ENCODE measurements at places on chromosomes 3 and 15.

- DNase-seq, result no peak
These were observed 84.7 kb downstream of the SQOR start for GRCh38 chr15:45719490-45719889.

DNA sequence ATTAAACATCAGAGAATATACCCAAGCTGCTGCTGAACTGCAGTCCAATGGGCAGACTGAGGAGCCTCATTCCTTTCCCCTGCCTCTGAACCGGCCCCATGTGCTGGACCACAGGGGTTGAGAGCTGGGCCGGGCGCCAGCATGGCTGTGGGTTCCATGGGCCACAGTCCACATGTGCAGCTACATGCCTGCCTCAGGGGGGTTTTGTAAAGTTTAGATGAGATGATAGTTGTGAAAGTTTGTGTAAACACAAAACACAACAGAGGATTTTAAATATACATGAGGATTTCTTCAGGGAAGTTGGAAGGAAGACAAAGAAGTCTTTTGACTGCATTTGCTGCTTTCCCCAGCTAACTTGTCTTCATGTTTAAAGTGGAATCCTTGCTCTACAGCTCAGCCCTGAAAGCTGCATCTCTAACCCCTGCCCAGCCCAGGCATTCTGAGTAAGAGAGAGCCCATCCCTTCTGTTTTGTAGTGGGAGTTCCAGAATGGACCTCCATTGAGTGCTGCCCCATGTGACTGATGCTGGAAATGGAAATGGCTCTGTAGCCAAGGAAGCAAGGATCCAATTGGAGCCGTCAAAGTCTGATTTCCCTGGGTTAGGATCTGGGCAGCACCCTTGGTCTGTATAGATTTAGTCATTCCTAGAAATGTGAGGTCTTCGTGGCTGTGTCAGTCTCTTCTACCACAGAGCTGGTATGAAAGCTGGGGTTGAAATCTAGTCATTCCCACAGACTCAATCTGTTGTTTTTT, 17.5 kb downstream of the SLC12A8 start:
- DNase-seq, result no peak

GRCh38 chr3:114308830-114309229, 15.0 kb downstream of the TIGIT start:
- no peak for DNase-seq

DNA sequence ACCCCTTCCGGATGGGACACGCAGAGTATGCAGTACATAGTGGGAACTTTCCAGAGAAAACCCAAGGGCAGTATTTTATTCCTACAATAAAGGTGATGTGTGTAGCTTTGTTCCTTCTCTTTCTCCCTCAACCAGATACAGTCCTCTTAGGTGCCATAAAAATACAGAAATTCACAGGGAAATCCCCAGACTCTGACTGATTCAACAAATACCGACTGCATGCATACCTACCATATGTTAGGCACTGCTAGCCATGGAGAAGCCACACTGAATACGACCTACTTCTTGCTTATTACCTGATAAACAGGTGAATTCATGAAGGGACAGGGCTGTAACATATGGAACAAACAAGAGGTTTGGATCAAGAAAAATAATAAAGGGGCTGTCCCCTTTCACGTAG, 228.5 kb downstream of the FOXP1 start:
- DNase-seq, result no peak

DNA sequence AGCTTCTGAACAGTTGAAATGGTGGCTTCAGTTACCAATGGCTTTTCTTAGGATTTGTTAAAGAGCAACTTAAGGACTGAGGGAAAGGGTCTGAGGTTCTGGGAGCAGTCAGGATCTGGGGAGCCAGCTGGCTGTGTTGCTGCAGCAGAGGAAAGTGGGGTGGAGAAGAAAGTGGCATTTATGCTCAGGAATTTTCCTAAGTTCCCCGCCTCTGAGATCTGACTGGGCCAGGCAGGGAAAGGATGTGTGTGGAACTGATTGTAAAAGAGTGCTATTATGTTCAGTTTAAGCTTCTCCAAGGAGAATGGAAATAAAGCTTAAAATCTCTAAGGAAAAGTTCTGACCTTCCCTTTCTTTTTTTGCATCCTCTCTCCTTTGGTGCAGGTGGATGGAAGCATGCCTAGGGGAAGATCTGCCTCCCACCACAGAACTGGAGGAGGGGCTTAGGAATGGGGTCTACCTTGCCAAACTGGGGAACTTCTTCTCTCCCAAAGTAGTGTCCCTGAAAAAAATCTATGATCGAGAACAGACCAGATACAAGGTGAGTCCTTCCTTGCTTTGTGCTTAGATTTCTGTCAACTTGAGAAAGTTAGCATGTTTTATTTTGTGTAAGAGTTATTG, 37.8 kb downstream of the IQGAP1 start:
- DNase-seq, result no peak

- no peak for DNase-seq
These were observed 826.2 kb downstream of the ROBO1 start for GRCh38 chr3:78941587-78941986.

- DNase-seq, result no peak
These were observed 1.4 kb upstream of the TMEM87A start for GRCh38 chr15:42274702-42274989.

DNA sequence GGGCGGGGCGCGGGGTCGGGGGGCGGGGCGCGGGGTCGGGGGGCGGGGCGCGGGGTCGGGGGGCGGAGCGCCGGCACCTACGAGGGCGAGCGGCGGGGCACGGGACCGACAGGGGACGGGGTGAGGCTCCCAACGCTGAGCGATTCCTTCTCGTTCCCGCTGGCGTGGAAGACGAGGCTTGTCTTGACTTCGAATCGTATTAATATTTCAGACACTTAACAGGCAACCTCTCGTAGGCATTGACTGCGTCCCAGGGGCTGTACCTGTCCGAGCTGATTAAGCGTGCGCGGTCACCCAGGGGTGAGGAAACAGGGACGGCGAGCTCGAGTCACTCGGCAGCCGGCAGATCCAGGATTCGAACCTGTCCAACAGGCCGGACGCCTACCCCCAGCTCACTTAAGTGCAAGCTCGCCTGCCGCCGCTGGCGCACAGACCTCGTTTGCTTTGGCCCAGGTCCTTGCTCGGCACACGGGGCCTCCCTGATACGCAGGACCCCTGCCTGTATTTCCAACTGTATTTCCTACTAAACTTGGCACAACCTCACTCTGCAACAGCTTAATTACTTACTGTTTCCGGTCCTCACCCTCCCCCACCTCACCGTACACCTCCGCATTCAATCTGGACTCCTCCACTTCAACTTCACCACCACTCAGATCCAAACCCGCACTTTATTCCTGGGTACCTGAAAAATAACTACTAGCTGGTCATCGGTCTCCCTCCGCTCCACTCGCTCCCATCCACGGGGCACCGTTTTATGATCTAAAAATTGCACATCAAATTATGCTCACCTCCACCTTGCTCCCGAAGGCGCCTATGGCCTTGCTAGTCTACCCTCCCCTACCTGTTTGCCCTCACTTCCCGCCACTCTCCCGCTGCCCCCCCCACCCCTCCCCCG, 722 bp upstream of the ZXDC start:
- DNase-seq, result no peak

DNA sequence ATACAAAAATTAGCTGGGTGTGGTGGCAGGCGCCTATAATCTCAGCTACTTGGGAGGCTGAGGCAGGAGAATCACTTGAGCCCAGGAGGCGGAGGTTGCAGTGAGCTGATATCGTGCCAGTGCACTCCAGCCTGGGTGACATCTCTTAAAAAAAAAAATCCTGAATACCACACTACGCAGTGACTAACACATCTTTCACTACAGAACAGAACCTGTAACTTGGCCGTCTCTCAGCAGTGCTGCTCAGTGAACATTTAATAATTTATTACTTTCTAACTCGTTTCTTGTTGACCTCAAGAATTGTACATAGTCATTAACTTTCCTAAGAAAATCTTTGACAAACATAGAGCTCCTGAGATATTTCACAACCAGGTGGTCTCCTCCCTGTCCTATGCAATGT, 3.8 kb downstream of the GREM1 start:
- DNase-seq, result no peak
